ENCODE measurements at places on chromosomes 2 and 18.
A peak's percentile ranks its signal among the peaks of the same experiment; 100 is the strongest.

GRCh38 chr2:203548887-203549286 lies 13.8 kb upstream of the RAPH1 start:
- no peak for DNase-seq

DNA sequence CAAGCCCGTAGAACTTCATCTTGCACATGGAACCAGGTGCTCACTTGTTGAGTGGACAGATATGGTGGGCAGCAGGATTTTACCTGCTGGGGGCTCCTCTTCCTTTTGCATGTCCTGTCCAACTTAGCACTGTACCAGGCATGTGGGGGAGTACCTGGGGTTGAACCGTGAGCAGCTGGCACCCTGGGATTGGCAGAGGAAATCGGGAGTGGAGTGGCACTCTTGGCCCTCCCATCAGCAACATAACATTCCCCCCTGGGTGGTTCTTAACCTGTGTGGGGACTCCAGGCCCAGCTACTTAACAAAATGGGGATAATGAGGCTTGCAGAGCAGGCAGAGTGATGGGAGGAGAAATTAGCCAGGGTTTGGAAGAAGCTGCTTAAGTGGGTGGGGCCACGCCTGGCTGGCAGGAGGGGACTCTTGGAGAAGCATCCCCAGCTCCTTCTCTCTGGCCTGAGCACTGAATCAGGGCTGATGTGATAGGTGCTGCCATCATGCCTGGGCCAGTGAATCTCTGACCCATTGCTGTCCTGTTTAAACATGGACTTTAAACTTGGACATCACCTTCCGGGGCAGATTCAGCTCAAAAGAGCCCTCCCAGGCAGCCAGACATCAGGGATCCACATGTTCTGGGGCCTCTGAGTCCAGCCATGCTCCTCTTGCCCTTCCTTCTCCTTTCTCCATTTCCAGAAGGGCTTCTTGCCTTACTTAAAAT lies 15.5 kb downstream of the FOSL2 start:
- DNase-seq = peak; percentile 30

DNA sequence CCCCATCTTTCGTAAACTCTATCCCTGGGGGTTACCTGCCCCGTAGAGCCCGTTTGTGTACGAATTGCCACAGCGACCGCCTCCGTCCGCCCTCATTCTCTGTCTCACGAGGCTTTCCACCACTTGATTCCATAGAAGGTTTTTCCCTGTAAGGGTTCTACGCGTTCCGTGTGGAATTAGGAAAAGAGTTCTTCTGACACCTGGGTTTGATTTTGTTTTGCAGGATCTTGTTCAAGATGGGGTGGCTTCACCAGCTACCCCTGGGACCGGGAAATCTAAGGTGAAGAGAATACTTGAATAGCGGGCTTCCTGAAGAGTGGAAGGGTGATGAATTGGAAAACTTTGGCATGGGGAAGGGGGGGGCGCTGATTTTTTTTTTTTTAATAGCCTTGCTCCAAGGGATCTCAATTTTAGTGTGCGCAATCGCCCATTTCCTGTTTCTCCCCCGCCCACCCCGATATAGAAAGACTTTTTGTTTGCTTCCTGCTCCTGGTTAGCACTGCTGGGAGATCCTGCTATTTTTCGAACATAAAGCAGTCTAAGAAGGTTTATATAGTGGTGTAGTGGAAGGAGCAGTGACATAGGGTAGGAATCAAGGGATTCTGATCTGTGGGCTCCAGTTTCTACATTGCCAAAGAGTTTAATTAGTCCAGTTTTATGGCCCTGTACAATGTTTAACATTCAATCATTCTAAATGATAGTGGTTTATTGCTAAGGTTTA lies 564 bp downstream of the GCC2 start:
- no peak for DNase-seq

DNA sequence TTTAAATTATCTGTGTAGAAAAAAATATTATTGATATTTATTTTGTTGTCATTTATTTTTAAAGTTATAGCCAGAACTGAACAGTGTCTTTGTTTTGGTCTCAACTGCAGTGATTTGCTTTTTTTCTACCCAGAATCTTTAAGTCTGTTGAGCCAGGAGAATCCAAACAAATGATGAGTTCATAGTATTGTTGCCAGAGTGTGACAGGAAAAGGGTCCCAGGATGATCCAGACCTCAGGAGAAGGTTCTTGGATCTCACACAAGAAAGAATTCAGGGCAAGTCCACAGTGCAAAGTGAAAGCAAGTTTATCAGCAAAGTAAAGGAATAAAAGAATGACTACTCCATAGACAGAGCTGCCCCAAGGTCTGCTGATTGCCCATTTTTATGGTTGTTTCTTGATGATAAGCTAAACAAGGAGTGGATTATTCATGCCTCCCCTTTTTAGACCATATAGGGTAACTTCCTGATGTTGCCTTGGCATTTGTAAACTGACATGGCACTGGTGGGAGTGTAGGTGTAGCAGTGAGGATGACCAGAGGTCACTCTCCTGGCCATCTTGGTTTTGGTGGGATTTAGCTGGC lies 127.1 kb downstream of the AGPS start:
- no peak for DNase-seq

DNA sequence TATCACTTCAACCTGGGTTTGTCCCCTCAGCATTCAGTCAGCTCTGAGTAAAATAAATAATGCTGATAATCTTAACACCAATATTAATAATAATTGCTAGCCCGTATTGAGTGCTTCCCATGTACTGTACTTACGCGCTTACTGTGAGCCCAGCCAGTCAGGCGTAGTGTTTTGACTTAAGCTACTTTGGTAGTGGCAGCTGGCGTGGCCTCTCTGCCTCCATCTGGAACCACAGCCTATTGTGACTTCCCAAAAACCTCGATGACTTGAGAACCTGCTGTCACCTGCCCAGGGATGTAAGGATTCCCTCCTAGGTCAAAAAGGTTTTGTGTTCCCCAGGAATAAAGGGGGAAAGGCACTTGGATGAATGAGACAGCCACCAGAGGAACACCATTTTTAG lies 53.2 kb downstream of the SUMO1 start:
- DNase-seq = no peak

DNA sequence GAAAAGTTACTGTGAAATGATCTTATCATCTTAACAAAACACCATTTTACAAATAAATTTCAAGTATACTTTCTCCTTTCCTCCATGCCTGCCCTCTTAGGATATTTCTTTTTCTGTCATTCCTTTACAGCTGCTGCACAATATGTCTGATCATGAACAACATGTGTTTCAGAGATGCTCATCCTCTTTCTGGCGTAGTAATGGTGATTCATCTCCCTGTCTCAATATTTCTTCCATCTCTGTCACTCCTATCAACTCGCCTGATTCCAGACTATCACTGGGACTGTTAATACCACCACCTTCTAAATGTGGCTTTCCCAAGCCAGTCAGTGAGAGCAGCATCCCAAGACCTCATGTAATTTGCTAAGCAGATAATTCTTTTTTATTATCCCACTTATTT lies 290.5 kb downstream of the GULP1 start:
- no peak for DNase-seq

- no peak for DNase-seq
Measured at GRCh38 chr2:54420524-54421172, 35.5 kb upstream of the SPTBN1 start.

GRCh38 chr18:79684283-79684631 lies 4.7 kb downstream of the CTDP1 start:
- no peak for DNase-seq

GRCh38 chr2:135785032-135785431 lies 43.4 kb downstream of the UBXN4 start:
- no peak for DNase-seq

- no peak for DNase-seq
Measured at GRCh38 chr2:25411281-25411680, 69.6 kb upstream of the DNMT3A start.

DNA sequence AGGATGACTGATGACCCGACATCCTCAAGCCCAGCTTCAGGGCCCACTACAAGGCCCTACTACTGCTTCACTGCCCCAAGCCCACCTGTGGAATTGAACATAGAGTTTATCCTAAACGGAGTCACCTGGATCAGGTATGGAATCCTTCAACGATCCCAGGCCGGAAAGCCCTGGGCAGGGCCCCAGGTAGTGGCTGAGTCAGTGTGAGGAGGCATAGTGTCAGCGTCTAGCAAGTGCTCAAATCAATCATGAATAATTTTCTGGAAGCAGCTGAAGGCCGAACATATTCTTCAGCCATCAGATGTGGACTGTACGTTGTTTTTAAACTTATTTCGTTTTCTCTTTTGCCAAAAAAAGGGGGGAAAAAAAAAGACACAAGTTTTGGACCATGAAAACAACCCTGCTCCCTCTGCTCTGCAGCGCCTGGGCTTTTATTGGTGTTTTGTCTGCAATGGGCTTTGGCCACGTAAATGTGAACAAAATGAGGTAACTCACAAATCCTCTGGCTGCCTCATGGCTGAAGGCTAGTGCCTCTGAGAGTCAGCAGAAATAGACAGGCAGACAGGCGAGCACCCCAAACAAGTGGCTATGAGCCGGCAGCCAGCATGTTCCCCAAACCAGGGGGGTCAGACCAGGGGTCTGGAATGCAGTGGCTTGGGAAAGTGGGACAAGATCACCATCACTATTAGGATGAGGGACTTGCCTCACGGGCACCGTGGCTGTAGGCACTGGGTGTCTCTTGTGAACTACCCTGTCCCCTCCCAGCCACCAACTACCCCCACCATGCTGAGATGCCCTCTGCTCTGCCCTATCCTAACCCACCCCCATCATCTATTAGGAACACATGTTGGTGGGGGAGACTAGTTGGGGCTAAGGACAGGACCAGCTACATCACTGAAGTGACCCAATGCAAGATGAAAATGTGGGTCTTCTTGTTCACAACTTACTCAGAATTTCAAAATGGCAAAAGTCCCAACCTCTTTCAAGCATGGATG lies 51.4 kb downstream of the TTC32 start:
- no peak for DNase-seq

- DNase-seq = no peak
Measured at GRCh38 chr2:172448544-172449267, 21.3 kb downstream of the ITGA6 start.
